ENCODE measurements at places on chromosomes 13 and 19. TPM values are rescaled to one million over a fixed set of nuclear protein-coding genes. Genes with fewer than 3 reads are reported as not detected.

DNA sequence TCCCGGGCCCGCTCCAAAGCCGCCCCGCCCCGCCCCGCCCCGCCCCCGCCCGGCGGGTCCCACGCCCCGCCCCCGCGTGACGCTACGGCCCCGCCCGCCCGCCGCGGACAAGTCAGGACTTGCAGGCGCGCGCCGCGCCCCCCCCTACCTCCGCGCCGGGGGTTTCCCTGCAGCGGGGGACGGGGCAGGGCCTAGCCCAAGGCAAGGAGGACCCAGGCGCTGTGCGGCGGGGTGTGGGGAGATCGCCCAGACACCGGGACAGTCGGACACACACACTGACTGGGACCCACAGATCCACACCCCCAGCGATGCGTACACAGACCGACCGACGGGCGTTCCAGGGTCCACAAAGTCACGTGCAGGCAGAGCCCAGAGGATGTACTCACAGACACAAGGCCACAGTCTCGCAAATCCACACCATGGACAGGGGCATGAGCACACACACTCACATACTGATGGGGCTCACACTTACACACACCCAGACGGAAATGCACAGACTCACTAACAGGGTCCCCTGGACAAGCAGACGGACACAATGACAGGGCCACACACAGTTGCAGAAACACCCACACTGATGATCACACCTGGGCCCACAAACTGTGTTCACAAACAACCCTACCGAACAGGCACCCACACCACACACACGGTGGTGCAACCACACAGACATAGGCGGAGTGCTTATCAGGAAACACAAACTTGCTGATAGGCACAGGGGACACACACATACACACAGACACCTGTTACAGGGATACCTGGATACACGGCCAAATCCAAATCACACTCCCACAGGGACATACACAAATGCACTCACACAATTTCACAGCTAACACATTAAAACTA is 436 bp upstream of the BBC3 start:
- peak; percentile 93 for DNase-seq

- no peak for DNase-seq
Observed at GRCh38 chr13:60134376-60134775, 29.4 kb downstream of the DIAPH3 start.

DNA sequence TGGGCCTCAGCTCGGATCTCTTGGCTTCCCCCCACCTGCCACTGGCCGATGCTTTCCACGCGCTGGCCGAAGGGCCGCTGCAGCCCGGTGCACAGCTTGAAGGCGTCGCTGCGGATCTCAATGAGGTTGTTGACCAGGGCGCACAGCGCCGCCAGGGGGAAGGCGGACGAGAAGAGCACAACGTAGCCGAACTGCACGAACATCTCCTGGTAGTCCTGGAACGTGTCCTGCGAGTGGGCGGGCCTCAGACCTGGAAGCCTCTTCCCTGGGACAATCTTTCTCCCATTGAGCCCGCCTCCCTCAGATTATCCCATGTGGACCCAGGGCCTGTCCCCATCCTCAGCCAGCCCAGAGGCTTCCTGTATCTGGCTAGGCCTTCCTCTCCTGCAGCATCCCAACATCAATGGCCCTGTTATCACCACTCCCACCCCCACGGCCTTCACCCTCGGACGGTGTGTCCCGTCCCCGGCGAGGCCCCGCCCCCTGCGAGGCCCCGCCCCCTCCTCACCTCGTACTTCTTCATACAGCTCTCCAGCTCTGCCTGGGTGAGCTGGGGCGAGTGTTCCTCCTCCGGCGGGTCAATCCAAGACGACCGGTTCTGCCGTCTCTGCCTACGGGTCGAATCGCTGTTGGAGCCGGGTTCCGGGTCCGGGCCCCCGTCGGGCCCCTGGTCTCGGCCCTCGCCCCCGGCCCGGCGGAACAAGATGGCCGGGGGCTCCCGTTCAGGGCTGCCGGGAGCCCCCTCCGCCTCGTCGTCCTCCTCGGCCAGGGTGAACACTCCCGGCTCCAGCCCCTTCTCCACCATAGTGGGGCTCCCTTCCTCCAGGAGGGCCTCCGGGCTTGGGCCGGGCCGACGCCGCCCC is 6.8 kb downstream of the ANO8 start:
- DNase-seq = peak; percentile 57

- DNase-seq = no peak
Observed at GRCh38 chr13:32754179-32754578, 167.9 kb downstream of the PDS5B start.

DNA sequence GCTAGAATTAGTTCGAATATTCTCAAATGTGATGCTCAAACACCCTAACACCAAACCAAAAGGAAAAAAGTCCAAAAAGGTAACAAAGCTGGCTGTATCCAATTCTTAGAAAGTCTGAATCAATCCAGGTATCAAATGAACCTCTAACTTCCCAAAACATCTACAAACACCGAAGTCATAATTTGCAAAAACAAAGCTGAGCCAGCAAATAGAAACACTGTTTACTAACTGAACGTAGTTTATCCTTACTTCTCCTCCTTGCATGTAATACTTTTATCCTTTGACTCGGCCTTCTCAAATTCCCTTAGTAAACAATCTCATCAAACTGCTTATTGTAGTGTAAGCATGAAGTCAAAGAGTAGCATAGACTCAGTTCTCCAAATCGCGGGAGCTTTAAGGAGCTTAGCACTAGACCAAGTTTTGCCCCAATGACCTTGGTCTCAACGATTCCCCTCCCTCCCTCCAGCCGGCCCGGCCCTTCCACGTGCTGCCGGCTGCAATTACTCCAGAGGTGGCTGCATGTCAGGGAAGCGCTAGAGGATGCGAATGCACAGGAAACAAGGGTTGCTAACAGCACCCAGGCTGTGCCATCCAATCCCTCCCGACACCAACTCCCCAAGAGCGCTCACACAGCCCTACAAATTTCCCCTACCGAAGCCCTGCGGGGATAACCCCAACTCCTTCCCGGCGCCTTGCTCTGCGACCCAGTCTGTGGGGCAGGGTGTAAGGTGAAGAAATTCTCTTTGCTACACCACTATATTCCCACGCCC is 693 bp downstream of the XPO4 start:
- peak; percentile 57 for DNase-seq

Gene CYP4F3
- 0.24 TPM for total RNA-seq

DNA sequence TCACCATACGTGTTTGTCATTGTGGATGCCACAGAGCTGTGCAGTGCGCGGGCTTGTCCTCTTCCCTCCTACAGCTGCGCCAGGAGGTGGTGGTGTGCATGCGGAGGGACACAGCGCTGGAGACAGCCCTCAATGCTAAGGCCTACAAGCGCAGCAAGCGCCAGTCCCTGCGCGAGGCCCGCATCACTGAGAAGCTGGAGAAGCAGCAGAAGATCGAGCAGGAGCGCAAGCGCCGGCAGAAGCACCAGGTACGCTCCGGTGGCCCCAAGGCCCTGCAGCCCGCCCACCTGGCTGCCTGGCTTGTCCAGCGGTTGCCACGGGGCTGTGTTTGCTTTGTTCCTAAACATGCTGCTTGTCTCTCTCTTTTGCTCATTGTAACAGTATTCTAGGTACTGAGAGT is 30.2 kb downstream of the SMARCA4 start:
- DNase-seq = no peak

Gene FGF22
- not detected for total RNA-seq

- no peak for DNase-seq
Observed at GRCh38 chr13:34757441-34757840, 184.6 kb upstream of the NBEA start.

GRCh38 chr13:43770871-43771270 is 15.9 kb downstream of the ENOX1 start:
- DNase-seq = no peak

Gene KIR2DL4
- total RNA-seq = not detected

Data from Right ventricle myocardium superior (tissue), 1 donor.